T1000 (cell line): ENCODE measurements at places on chromosomes 1 and 21.

GRCh38 chr1:40988280-40988679, 8.8 kb downstream of the CTPS1 start:
- DNase-seq = no peak

DNA sequence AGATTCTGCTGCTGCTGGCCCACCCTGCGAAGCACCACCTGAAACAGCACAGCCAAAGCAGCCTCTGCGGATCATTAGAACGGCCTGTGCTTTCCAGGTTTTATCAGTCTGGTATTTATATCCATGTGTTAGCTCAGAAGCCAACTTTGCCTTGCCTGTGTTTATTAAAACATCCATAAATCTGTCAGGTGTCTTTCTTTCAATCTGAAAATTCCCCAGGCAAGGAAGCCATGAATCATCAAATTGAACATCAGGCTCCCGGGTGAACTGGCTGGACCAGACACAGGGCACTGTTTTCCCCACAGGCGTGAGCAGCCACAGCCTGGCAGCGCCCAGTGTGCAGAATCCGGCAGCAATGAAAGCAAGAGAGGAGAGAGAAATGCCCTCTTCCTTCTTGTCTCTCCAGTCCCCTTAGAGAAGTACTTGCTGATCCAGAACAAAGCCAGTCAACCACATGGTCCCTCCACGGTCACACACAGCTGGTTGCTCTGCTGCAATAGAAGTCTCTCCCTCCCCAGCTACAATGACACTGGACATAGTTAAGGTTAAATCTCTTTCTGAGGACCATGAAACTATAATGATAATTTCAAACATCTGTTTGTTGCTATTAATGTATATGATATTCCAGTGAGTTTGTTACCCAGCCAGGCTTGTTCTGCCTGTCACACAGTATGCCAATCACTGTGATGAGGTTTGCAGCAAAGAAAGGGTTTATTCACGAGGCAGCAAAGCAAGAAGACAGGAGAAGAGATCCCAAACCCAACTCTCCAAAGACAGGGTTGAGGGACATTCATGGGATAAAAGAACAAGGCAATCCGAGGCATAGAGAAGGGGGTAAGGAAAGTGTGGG, 212.1 kb upstream of the FMN2 start:
- no peak for DNase-seq

DNA sequence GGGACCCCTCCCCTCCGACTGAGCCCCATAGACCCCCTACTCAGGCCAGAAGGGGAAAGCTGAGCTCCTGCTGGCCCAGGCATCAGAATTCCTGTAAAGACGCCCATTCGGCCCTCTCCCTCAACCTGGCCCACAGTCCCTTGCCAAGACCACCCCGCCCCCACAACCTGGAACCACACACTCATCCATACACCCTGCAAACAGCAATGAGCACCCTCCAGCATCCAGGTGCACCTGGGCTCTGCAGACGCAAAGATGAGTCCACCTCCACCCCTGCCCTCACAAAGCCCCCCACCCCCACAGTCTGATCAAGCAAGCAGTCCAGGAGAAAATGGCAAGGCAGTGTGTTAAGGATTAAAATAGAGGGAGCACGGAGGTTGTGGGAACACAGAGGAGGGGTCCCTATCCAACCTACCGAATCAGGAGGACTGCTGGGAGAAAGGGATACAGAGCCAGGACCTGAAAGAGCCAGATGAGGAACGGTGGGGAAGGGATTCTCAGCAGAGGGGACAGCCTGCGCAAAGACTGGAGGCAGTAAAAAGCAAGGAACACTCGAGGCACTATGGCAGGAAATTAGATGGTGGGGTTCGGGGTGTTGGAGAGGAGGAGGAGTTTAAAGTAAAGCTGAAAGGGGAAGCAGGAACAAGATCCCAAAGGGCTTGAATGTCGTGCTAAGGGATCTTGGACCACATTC, 67.3 kb upstream of the LAPTM5 start:
- DNase-seq = no peak

DNA sequence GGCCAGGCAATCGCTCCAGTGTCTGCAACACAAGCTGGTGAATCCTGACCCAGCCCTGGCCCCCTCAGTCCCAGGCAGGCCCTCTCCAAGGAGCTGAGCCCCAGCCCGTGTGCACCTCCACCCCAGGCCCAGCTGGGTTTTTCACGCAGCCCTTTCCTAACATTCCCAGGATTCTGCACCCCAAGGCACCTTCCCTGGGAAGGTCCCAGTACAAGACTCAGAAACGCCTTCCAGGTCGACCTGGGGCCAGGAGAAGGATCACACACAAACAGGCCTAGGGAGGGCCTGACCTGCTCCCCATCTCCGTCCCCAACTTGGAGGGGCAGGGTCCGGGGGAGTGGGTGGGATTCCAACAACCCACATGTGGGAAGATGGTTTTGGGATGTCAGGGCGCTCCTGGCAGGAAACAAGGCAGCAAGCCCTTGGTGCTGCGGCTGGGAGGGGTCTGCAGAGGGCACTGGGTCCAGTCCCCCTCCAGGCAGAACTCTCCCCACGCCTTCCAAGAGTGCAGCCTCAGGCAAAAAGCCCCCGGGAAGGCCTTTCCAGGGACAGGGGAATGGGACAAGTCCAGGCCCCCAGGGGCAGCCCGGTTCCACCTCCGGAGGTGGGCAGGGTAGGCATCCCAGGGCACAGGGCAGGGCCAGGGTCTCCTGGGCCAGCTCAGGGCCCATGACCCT, 58.3 kb downstream of the KCNAB2 start:
- DNase-seq = no peak

DNA sequence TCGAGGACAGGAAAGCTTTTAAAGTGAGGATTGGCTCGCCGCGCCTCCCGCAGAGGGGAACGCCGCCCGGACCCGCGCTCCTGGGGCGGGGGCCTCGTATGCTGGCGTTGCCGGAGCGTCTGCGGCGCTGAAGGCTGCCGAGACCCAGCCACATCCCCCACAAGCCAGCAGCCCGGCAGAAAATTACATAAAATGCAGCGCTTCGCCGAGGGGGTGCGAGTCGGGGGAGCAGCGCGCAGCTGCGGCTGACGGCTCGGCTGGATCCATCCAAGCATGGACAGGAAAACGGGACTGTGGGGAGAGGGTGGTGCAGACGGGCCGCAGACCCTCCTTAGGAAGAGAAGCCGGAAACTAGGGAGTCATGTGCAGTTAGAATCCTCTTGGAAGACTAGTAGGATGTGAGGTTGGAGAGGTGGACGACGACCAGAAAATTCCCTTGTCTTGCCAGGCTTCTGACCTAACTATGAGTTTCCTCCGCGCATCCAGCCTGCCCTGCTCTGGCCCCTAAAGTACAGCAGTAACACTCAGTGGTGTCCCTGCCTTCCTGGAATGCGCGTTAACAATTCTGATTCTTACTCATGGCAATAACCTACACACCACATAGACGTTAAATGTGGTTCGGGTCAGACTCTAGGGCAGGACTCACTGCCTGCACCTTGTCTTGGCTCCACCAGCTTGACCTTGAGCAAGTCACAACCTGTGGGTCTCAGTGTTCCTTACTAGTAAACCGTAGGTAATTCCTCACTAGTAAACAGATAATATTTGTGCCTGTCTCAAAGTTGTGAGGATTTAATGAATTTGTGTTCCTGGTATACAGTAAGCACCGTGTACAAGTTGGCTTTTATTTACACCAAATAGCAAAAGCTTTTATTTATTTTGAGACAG, 953 bp upstream of the BRWD1 start:
- peak; percentile 41 for DNase-seq

DNA sequence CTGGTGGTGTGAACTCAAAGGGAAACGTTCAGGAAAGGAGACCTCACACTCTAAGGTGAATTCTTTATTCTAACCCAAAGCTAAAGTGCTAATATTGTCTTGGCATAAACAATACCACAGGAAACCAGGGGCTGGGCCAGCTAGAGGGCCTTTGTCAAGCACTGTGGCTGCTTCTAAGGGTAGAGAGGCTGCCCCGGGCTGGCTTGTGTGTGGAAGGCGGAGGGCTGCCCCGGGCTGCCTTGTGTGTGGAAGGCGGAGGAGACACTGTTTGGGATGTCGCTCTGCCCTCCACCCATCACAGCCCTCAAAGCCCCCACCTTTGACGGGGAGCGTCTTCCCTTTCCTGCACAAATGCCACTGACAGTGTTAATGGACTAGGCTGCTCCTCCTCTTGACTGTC, 216.8 kb downstream of the TOMM20 start:
- no peak for DNase-seq
